Suppressor macrophage treated with lipopolysaccharide for 4 hours (primary cell): ENCODE measurements at places on chromosomes 7 and 10.

- DNase-seq = no peak
Measured at GRCh38 chr7:140205600-140205999, 28.8 kb upstream of the KDM7A start.

DNA sequence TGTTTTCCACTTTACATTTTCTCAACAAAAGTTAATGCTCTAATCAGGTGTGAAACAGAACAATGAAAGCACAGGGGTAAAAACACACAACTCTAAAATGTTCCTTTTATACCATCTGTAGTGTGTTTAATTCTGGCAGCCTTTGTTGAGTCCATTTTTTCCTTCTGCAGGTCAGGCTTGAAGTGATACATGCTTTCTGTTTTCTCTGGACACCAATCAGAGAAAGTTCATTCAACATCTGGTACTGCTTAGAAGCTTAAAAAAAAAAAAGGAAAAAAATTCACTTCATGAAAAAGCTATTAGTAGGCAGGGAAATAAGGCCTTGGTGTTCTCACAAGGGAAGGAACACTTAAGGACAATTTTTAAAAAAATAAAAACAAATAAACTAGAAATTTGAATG lies 231.3 kb upstream of the RHOBTB1 start:
- no peak for DNase-seq

- peak; percentile 58 for DNase-seq
Measured at GRCh38 chr7:84249656-84250055, 55.1 kb upstream of the SEMA3A start.

DNA sequence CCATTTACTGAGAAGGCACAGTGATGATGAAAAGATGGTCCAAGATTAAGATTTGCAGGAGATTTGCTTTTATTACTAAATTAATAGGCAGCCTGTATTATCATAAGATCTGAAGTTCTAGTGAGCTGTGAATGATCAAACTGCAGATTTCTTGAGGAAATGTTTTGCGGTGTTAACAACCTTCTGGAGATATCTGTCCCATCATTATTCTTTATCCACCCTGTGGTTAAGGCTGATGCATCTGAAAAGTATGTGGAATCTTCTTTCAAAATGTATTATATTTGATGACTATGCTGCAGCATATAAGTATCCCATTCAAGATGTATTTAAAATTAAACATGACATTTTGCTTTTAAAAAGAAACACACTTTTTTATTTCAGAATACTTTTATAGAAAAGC lies 150.3 kb downstream of the POLR1F start:
- no peak for DNase-seq

GRCh38 chr7:68176974-68177373 lies 1180.3 kb downstream of the TYW1 start:
- DNase-seq = peak; percentile 54

GRCh38 chr7:209906-210305 lies 17.5 kb downstream of the FAM20C start:
- DNase-seq = peak; percentile 87

- DNase-seq = no peak
Measured at GRCh38 chr7:108051454-108051853, 48.5 kb upstream of the LAMB1 start.
